ENCODE measurements at places on chromosomes 2 and 18.

- DNase-seq = no peak
These were observed 367.7 kb upstream of the MC4R start for GRCh38 chr18:60740313-60740712.

DNA sequence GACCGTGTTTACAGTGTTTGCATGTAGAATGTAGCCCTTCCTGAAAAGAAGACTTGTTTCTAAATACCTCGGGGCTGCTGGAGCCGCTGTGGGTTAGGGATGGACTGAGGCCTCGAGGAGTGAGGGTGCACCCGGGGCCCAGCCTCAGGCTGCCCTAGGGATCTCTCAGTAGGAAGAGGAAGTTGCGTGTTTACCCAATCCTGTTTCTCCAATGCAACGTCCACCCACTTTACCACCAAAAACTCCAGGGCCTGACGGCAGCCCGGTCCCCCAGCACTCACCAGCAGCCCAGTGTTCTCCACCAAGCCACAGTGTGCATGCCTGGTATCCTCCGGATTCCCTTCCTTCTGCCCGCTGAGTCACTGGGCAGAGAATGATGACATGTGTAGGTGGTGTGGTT, 255.8 kb downstream of the GLI2 start:
- no peak for DNase-seq

GRCh38 chr2:105142239-105142638, 99.3 kb upstream of the GPR45 start:
- no peak for DNase-seq

- no peak for DNase-seq
These were observed 80.2 kb downstream of the SLC8A1 start for GRCh38 chr2:40371525-40372282.

GRCh38 chr2:240917684-240918257, 11.6 kb downstream of the CROCC2 start:
- DNase-seq = no peak

DNA sequence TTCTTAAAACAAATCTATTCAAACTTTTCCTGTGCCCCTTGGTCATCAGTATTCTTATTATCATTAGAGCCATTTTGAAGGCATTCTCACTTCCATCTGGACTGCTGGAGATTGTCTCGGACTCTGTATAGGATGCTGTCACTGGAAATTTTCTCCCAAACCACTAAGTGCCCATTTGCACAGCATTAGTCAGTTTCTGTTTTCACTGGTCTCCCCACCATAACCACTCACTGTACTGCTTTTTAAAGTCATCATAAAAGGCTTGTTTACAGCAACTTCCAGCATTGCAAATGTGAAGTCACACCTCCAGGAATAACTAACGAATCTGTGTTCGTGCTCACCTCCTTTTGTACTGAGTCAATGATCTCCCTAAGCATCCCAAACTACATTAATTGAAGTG, 150.9 kb upstream of the SERTAD2 start:
- DNase-seq = no peak

DNA sequence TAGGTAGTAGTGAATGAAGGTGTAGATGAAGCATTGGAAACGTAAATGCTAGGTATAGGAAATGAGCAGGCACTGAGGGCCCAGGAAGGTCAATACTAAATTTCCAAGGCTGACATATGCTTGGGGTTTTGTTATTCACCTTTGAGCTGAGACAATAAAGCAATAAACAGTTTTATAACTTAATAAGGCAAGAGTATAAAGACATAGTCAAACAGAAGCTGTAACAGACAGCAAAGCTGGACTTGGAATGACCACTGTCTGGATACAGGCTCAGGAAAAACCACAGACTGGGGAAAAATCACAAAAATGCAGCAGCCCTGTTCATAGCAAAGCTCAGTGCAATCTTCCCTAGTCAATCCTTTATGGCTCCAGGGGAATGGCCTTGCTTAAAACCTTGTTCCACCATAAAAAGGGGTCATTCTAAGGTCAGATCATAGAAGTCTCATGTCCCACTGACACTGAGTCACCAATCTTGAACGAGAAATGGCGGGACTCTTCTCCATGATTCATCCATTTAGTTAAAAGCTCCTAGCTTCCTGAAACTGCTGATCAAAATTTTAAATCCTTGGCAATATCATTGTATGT, 493.3 kb downstream of the CMPK2 start:
- DNase-seq = no peak
